Memory B cell (primary cell): ENCODE measurements at places on chromosomes 13 and 19.
A peak's percentile ranks its signal among the peaks of the same experiment; 100 is the strongest.

DNA sequence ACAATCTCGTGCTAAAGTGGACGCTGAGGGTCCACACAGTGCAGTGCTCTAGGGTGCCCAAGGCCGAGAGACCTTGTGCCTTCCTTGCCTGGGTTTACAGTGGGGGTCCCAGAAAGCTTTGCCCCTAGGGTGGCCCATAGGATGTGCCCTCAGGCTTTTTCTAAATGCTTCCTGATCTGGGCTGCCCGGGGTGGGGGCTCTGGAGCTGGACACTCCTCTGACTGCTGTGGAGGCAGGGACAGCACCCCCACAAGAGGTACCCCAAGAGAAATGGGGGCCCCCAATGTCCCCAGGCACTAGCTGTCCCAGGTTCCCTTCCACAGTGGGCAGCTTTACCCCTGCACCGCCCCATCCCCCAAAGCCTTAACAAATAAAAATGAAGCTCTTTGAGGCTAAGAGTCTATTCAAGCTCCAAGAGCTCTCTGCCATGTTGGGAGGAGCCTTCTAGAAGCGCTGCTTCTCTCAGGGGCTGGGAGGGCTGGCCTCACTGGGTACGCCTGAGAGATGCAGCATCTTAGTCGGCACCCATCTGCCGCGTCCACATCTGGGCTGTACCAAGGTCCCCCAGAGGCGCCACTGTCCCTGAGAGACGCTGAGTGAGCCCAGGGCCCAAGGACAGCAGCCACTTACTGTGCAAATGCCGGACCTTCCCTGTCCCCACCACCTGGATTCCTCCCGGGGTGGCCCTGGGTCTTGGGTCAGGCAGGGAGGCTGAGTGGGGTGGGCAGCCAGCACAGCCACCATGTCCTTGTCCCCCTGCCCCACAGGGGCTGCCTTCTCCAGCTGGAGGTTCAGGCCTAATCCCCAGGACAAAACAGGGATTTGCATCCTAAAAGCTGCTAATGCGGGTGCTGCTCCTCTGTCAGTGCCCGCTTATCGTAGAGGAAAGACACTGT lies 27.4 kb downstream of the CEBPA start:
- no peak for DNase-seq

DNA sequence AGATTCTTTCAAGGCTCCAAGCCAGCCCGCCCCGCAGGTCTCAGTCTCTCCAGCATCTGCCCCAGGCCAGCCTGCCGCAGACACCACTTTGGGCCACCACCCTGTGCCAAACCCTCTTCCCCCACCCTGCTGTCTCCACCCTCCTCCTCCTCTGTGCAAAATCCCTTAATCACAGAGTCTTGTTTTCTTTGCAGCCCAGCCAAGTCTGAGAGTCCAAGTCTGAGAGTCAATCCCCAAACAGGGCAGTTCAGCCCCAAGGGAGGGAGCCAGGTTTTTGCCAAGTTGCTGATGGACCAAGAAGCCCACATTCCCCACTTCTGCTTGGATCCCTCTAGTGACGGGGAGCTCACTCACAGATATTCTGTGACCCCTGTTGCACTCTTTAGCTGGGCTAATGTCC lies 3.1 kb downstream of the ADAMTS10 start:
- no peak for DNase-seq

DNA sequence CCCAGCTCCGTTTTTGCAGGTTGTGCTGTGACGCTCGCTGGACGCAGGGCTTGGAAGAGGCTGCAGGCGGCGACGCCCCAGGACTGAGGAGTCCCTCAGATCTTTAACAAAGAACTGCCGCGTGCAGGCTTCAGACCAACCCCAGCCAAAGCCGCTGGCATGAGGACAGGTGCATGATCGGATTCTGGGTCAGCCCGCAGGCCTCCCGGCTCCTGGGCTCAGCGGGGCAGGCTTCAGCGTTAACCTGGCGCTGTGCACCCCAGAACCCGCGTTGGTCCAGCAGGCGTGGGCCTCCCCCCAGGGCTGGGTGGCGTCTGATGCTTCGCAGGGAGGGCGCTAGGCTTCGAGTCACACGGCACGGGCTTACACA lies 920 bp upstream of the TIMM13 start:
- DNase-seq = no peak

- no peak for DNase-seq
Measured at GRCh38 chr19:28715157-28715556, 497.8 kb downstream of the UQCRFS1 start.

DNA sequence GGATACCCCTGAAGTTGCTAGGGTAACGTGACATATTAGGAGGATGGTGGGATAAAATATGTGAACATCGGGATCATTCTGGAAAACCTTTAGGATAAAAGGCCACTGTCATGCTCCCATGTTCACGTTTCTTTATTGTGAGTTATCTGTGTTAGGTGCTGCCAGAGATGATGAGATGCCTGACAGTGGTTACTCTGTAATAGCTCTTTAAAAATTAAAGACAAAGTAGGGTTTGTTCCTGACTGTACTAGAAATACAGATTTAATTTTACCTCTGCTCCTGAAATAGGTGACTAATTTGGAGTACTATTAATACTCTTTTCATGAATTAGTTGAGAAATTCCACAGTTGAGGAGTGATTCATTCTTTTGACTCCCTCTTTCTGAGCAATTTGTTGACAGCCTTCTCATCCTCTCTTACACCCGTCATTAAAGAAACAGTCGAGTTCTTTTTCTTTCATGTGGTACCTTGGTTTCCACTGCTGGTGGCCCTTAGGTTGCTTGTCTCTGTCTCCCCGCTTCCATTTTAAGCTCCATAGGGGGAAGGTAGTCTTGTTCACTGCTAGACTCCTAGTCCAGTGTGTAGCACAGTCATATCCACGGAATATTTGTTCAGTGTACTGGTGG lies 28.4 kb downstream of the SAE1 start:
- no peak for DNase-seq

DNA sequence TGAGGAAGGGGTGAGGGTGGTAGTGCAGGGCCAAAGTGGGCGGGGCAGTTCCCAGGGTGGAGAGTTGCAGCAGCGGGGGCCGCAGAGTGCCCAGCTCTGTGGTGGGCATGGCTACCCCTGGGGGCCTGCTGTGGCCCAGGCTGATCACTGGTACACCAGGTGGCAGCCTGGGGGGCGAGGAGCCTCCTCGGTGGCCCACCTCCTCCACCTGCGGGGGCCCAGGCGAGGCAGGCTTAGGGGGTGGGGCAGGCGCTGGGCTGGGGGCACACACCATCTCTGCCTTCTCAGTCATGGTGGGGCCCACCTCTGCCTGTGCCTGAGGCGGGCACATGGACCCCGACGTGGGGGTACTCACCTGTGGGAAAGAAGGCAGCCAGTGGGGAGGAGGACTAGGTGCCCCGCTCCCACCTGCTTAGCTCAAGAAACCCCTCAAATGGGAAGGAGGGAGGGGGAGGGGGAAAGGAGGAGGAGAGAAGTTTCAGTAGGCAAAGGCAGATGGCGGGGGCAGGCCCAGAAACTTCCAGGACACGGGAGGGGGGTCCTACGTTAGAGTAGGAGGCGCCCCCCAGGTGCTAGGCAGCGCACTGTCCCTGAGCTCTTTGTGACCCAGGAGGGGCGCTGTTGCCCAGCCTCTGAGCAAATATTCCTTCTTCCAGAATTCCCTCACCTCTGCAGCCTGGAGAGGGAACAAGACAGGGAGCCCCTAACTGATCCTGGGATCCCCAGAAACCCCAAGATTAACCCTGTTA lies 1.6 kb downstream of the LYL1 start:
- peak; percentile 19 for DNase-seq

DNA sequence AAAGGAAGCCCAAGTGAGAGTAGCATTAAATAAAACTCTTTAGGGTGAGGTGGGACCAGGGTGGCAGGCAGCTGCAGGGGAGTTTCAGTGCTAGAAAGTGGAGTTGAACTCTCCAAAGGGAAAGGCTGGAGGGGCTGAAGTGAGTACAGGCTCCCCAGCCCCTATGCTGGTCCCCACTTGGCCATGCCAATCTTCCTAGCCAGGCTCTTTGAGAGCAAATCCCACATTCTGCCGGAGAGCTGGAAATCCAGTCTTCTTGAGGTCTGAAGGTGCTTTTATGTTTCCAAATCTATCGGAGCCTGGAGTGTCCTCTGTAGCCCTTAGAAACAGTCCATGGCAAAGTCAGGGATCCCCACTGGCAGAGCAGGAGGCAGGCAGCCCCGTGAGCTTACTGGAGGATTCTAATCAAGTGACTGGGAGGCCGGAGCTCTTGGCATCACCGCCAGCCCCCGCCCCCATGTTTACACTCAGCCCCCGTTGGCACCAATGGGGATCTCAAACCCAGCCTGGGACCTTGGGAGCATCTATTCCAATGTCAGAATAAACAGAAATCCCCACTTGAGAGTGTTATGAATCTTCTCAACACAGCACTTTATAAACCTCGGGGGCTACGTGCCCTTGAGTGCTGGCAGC lies 18.3 kb downstream of the ZNF536 start:
- no peak for DNase-seq

DNA sequence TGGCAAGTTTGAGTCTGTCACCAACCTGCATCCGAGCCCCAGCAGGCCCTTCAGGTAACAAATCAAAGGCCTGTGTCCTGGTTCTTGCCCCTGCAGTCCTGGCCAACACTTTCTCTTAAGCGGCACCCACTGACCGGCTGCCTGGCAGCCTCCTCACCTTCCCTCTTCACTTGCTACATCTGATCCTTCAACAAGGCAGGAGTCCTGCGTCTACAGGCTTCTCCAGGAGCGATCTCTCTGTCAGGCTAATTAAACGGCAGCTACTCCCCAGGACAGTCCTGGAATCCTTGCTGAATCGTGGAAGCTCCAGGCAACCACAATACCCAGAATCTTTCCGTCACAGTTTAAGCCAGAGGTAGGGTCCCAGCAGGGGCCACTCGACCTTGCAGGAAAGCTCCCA lies 41.1 kb upstream of the GAS6 start:
- no peak for DNase-seq

DNA sequence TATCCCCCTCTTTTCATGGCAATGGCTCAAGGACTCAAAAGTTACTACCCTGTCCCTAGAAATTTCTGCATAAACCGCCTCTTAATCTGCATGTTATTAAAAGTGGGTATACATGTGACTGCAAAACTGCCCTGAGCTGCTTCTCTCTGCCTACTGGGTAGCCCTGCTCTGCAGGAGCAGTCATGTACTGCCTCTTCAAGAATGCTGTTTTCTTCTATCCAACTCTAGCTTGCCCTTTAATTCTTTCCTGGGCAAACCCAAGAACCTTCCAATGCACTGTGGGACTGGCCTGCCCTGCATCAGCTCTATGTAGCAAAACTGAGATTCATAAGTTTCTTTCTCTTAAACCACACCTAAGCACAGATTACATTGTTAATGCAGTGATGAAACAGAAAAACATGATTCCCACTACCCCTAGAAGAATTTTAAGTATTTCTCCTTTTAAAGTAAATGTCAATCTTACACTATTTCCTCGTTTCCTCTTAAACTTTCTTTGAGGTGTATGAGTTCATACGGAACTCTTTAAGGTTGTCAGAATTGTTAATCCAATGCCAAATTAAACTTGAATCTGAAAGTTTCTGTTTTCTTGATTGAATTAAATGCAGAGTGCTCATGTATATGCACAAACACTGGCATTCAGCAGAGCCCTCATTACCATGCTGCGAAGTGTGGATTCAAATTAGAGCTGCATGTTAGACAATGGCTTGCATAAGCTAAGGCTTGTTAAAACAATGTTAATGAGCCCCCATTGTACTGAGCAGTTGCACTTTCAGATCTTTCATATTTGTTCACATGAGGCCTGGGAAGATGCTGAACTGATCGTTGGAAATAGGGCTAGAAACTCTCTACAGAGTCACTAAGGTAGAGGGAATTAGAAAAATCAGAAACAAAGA lies 669.9 kb upstream of the PCDH20 start:
- no peak for DNase-seq

DNA sequence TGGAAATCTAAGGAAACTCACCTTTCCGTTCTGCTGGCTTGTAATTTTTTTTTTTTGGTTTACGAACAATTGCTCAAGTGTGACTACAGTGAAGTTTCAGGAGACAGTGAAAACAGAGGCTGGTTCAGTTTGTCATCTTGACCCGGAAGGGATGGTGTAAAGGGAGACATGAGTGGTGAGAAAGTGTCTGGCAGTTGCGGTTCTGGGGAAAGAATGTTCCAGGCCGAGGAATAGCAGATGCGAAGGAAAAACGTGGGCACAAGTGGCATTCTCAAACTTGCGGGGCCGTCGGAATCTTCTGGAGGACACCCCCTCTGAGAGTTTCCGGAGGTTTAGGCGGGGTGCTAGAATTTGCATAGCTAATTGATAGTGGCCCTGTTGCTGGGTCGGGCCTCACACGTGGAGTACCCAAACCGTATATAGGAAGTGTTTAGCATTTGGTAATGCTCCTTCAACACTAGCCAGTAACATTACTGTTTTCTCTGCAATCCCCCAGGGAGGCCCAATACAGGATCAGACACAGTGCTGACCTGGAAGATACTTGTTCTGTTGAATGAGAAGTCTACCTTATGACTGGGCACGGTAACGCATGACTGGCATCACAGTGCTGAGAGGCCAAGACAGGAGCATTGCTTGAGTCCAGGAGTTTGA lies 2.8 kb upstream of the TNFSF9 start:
- peak; percentile 62 for DNase-seq

DNA sequence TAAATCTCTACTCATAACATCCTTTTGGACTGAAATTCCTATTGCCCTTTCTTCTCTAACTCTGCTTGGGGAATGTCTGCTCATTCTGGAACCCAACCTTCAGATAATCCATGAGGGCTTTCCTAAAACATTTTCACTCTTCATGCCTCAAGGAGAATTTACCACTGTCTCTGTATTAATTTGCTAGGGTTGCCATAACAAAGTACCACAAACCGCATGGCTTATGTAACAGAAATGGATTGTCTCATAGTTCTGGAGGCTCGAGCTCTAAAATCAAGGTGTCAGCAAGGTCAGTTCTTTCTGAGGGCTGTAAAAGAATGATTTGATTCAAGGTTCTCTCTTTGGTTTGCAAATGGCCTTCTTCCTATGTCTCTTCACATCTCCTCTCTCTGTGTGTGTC lies 209.7 kb downstream of the LACC1 start:
- no peak for DNase-seq

DNA sequence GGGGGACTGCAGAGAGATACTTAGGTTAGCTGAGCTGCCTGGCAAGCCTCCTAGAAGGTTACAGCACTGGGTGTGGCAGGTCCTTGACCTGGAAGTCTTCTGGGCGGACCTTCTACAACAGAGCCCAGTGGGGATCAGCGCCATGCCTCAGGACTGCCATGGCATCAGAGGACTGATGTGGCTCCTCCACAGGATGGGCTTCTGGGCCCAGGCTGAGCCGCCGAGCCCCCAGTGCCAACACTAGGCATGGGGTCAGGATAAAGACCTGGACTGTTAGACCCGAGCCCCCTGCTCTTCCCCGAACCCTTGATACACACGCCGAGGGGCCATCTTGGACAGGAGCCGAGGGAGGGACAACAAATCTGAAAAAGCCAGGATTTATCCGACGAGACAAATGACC lies 64.0 kb upstream of the SOX21 start:
- DNase-seq = no peak

DNA sequence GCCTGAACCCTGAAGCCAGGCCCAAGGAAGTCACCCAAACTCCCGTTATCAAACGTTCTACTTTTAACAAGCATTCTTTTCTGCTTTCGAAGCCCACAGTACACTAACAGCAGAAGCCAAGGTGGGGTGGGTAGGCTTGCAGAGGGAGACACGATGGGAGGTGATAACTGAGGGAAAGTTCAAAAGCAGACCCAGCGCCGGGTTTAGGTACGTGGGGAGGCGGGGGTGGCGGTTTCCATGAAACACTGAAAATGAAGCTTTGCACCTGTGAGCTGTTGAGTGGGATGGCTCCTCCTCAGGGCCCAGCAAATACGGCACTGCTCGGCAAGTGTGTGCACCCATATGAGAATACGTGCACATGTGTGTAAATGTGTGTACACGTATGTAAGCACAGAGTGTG lies 49.8 kb downstream of the KLF2 start:
- DNase-seq = no peak

- DNase-seq = no peak
Measured at GRCh38 chr13:52850396-52851136, 2.1 kb upstream of the PCDH8 start.

GRCh38 chr13:43284162-43284561 lies 260.8 kb downstream of the DNAJC15 start:
- no peak for DNase-seq
